ENCODE measurements at places on chromosomes 5 and 9. TPM values are rescaled to one million over a fixed set of nuclear protein-coding genes. Genes with fewer than 3 reads are reported as not detected.

FGF1 gene
- polyA plus RNA-seq: 0.57 TPM

SLC6A18 gene
- not detected for polyA plus RNA-seq

CCL27 gene
- 0.58 TPM for polyA plus RNA-seq

HSPB3 gene
- 3.2 TPM for polyA plus RNA-seq

PCDHAC2 gene
- polyA plus RNA-seq: 0.02 TPM

GBGT1 gene
- polyA plus RNA-seq: 3.7 TPM

ADAMTS2 gene
- polyA plus RNA-seq: 1.5 TPM

SLC23A1 gene
- polyA plus RNA-seq: 0.12 TPM

SPINK5 gene
- polyA plus RNA-seq: 772 TPM

LCN9 gene
- polyA plus RNA-seq: not detected

RORB gene
- polyA plus RNA-seq: 0.04 TPM

AFAP1L1 gene
- polyA plus RNA-seq: 2.1 TPM

GFI1B gene
- 0.02 TPM for polyA plus RNA-seq

ZFAND5 gene
- 155 TPM for polyA plus RNA-seq

TMEM174 gene
- not detected for polyA plus RNA-seq

MYMK gene
- not detected for polyA plus RNA-seq

CNTFR gene
- 0.22 TPM for polyA plus RNA-seq

RAB3C gene
- 0.04 TPM for polyA plus RNA-seq

MYORG gene
- 3.6 TPM for polyA plus RNA-seq

CD14 gene
- polyA plus RNA-seq: 7.4 TPM

AK8 gene
- 0.39 TPM for polyA plus RNA-seq

C9orf152 gene
- 1.3 TPM for polyA plus RNA-seq

SLC45A2 gene
- polyA plus RNA-seq: not detected

SKP2 gene
- 7.5 TPM for polyA plus RNA-seq

ARHGEF37 gene
- 11.6 TPM for polyA plus RNA-seq

CCDC192 gene
- polyA plus RNA-seq: not detected
